ENCODE measurements at places on chromosomes 6 and 20. TPM values are rescaled to one million over a fixed set of nuclear protein-coding genes. Genes with fewer than 3 reads are reported as not detected.

OR2H2 gene
- total RNA-seq: not detected

DNA sequence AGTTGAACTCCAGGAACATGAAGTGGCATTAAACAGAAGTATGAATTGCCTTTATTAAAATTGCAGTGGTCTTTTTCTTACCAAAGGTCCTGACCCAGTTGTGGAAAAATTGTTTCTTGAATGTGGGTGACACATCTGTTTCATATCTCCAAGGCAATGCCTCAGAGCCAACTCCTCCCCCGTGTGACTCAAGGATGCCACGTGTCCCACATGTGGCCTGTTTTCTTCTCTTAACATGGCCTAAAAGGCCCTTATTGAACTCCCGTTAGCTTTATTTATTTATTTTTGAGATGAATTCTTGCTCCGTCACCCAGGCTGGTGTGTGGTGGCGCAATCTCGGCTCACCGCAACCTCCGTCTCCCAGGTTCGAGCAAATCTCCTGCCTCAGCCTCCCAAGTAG, 128.4 kb upstream of the ESR1 start:
- no peak for DNase-seq

DNA sequence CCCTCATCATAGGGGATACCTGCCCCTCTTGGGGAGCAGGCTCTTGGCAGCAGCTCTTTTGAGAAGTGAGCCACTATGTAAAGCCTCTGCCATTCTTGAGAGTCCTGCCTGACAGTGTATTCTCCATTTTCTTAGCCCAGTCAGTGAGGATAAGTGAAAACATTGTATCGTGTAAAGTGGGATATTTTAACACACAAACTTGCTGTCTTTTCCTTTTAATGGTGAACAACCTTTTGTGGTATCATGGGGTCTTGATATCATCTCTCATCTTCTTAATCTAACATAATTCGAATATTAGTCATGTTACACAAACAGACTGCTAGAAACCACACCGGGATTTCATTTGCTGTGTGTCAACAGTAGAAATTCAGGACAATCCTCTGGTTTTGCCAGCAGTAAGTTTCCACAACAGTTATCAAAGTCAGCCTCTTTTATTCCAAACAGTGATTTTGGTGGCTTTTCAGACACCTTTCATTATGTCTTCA, 136.2 kb downstream of the HIVEP1 start:
- no peak for DNase-seq

- DNase-seq: no peak
These were observed 176.7 kb downstream of the CLIC5 start for GRCh38 chr6:45838996-45839395.

PAK5 gene
- 0.17 TPM for total RNA-seq

GRCh38 chr6:43972179-43972912, 154.9 kb downstream of the MRPL14 start:
- DNase-seq: no peak

DNA sequence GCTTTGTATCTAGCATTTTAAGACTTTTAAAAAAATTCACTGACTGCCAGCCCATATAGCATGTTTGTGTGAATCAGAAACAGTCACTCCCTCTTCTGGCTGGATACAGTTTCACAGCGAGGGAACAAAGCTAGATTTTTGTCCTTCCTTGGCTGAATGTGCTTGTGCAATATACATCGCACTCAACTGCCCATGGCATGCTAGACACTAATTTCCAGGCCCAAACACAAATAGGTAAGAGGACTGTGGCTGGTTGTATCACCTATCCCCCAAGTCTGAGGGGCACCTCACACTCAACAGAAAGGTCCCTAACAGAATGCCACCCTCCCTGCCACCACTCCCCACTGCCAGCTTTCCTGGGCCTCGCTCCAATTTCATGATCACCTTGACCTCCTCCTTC, 16.2 kb upstream of the BLCAP start:
- DNase-seq: no peak

- no peak for DNase-seq
These were observed 84.4 kb downstream of the SLX4IP start for GRCh38 chr20:10519361-10520046.

DNA sequence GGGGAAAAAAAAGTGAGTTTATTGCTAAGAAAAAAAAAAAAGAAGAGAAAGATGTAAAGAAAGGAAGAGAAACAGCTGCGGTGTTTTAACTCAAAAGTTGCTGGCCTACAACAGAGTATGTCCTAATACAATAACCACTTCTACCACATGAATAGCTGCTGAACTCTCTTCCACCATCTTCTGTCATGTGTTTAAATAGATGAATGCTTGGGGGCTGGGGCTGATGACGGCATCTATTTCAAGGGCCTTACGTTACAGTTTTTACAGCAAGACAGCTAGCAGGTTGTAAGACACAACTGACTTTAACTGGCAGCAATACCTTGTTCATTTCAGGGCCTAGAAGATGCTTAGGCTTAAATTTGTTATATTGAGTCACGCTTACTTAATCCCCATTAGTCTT, 50.4 kb downstream of the MAP3K7 start:
- DNase-seq: no peak

TRIM40 gene
- not detected for total RNA-seq

AKAP12 gene
- 42.8 TPM for total RNA-seq

DNA sequence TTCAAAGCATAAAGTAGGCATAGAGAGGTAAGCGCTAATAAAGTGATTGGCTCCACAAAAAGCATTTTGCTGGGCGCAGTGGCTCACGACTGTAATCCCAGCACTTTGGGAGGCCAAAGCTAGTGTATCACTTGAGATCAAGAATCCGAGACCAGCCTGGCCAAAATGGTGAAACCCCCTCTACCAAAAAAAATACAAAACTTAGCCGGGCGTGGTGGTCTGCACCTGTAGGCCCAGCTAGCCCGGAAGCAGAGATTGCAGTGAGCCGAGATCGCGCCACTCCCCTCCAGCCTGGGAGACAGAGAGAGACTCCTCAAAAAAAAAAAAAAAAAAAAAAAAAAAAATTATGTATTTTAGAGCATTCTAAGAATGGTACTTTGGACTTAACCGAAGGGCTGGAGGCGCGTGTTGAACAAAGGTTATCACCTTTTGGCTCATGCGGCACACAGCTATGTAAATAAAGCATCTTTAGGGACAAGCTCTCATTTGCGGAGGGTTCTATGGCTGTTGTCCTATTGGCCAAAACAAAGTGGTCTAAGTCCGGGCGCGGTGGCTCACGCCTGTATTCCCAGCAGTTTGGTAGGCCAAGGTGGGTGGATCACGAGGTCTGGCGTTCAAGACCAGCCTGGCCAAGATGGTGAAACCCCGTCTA, 17.4 kb downstream of the HFE start:
- DNase-seq: no peak

GRCh38 chr6:167492100-167492449, 167.2 kb downstream of the TTLL2 start:
- DNase-seq: no peak

HLA-DOB gene
- 2.1 TPM for total RNA-seq

DNA sequence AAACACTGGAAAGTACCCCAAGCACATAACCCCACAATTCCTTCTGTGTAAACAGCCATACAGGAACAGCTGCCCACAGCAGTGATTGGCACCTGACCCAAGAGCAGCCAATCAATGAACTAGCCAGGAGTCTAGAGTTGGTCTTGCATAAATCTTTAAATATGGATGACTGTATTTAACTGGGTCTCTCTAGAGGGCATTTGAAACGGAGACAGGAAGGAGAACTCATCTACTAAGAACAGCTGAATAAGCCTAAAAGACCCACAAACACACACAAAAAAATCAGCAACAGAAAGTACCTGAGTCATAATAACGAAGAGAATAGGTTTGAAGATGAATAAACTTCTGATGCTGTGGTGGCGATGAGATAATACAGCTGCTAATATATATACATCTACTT, 49.0 kb upstream of the ASF1A start:
- no peak for DNase-seq

DNA sequence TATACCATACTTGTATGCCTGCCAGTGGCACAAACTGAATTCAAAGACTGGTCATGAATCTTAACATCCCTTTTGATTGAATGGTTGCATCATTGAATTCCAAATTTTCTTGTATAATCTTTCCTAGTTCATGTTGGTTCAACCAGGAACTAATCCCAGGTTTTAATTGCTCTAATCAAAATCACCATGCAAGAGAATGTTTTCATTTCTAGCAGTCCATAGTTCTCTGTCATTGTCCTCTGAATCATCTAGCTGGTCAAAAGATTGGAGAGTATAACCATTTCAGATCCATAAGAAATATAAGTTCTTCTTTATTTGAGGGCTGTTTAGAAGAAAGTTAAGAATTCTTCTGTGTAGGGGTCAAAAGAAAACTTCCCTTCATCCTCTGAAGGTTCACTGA, 57.2 kb downstream of the ZNF292 start:
- no peak for DNase-seq

RSPO4 gene
- total RNA-seq: 2.0 TPM

DNA sequence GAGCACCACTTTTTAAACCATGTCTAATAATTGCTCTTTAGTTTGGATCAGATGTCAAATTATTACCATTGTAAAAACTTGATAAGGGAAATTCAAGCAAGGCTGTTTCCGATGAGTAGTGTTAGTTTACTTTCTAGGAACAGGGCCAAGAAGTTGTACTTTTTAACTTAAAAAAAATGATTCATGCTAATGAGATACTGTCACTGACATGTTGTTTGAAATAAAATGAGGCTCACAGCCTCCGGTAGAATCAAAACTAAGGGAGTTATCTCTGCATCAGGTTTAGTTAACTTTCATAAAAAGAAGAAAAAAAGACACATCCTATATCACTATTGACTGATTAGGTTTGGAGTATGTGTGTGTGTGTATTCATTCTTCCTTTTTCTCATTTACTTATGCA, 55.2 kb upstream of the SUPT3H start:
- no peak for DNase-seq

TFAP2C gene
- 3.5 TPM for total RNA-seq

GRCh38 chr20:8757146-8757545, 311.7 kb upstream of the PLCB4 start:
- no peak for DNase-seq

NCOA7 gene
- total RNA-seq: 65.2 TPM

DNA sequence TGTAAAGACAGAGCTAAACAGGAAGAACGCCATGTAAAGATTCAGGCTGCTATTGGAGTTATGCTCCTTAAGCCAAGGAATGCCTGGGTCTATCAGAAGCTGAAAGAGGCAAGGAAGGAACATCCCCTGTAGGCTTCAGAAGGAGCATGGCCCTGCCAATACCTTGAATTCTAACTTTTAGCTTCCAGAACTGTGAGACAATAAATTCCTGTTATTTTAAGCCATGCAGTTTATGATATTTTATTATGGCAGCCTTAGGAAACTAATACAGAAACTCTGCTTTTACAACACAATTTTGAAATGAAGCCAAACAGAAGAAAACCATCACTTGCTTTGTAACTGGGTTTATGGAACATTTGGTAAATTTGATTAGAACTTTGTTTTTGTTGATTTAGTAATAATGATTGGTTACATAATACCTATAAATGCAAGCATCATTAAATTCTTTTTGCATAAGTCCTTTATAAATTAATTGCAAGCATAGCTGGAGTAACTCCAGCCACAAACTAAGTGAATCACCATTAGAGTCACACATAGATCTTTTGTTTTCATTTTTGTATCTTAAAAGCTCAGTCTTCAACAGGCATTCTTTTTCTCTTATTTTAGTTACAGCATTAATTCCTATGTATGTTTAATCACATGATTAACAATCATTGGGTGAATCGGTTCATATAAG, 33.5 kb upstream of the TSPYL1 start:
- no peak for DNase-seq
